ENCODE measurements at places on chromosomes 4 and X.

- DNase-seq, result no peak
These were observed 15.3 kb downstream of the LARP7 start for GRCh38 chr4:112652216-112652615.

DNA sequence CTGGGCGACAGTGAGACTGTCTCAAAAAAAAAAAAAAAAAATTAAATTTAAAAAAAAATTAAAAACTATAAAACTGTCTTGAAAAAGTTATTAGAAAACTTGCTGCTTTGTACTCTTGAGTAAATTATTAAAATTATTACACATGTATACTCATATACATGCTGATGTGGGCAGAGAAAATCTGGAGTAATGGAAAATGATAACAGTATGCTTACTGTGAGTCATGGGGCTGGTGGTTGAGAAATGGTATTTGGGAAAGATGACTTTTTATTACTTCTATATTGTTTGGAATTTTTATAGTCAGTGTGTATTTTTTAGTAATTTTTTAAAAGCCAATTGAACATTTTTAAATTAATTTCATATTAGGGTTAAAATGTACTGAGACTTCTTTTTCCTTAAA is 7.5 kb downstream of the YY2 start:
- DNase-seq, result no peak

GRCh38 chrX:151523351-151523750 is 40.1 kb upstream of the PASD1 start:
- no peak for DNase-seq

DNA sequence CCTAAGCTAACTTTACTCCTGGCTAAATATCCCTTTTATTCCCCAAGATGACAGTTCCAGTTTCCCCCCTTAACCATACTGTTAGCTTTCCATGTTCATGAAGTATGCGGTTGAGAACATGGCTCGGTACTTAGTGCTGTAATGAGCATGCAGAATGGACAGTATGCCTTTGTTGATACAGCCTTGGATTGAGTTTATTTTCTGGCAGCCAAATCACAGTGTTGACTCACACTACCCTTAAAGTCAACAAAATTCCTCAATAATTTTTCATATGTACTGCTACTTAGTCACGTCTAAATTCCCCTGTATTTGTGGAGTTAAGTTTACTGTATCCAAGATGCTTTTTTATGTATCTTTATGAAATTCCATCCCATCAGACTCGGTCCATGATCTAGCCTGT is 1.4 kb upstream of the VEGFC start:
- DNase-seq, result no peak

- DNase-seq, result no peak
These were observed 283.6 kb downstream of the FRMPD4 start for GRCh38 chrX:12421918-12422317.

GRCh38 chr4:24840362-24840761 is 45.0 kb downstream of the SOD3 start:
- no peak for DNase-seq

DNA sequence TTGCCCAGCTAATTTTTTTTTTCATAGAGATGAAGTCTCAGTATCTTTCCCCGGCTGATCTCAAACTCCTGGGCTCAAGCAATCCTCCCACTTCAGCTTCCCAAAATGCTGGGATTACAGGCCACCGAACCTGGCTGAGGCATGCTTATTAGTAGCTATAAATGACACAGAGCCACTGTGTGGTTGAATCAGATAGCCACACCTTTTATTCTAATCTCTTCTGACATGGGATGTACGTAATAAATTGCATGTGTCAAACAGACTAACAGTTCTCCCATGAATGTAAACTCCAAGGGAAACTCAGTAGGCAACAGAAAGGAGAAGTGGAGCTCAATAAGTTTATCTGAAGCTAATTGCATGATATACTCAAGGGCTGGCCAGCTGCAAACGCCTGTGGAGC is 139.8 kb upstream of the VCX3A start:
- DNase-seq, result no peak

- no peak for DNase-seq
These were observed 313.2 kb downstream of the ANTXR2 start for GRCh38 chr4:79759793-79760192.

- no peak for DNase-seq
These were observed 155.3 kb upstream of the GPC4 start for GRCh38 chrX:133570549-133570948.

DNA sequence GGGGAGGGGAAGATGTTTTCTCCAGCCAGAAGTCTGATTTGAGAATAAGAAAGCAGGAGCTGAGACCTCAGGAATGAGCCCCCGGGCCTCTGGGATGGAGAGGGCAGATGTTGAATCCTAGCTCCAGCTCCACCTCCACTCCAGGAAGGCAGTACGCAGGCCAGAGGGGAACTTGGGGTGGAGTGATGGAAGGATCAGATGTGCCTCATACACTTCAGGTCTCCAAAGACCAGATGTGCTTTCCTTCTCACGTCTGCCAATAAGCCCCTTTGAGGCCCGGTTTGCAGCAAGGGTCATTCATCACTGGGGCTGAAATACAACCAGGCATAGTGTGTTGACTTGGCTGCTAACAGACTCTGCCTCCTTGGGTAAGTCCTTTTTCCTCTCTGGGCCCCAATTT is 28.1 kb downstream of the STARD8 start:
- no peak for DNase-seq

DNA sequence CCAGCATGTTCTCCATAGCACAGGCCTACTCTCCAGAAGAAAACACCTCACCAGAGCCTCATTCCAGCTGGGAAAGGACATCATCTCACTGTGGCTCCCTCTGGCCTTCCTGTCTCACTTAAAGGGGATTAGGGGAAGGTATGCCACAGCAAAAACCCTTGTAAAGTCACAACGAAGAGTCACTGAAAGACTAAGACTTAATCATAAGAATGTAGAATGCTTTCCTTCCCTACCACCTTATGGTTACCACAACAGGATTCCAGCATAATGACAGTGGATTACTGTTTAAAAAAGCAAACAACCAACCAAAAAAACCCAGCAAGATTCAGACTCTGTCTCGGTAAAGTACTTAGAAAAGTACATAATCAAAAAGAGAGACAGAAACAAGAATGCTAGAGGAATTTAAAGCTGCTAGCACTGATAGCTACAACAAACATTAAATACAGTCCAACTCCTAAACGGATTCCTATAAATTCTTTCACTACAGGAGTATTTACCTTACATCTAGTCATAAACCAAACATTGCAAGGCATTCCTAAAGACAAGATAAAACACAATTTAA is 75.1 kb downstream of the BANK1 start:
- peak; percentile 4 for DNase-seq

DNA sequence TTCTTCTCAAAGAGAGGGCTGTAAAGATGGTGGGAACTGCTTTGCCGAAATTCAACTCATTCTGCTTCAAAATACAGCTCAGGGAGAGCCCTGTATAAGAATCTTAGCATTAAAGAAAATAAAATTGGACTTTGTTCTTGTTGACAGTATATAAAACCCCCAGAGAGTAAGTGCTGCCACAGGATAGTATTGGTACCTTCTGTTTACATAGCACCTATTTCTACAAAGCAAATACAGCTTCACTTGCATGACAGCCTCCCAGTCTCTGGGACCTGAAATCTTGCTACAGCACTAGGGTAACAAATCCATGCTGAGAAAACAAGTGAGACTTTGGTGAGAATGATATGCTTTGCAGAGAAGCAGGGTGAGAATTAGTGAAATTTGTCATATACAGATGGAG is 428.6 kb downstream of the ADGRL3 start:
- no peak for DNase-seq

DNA sequence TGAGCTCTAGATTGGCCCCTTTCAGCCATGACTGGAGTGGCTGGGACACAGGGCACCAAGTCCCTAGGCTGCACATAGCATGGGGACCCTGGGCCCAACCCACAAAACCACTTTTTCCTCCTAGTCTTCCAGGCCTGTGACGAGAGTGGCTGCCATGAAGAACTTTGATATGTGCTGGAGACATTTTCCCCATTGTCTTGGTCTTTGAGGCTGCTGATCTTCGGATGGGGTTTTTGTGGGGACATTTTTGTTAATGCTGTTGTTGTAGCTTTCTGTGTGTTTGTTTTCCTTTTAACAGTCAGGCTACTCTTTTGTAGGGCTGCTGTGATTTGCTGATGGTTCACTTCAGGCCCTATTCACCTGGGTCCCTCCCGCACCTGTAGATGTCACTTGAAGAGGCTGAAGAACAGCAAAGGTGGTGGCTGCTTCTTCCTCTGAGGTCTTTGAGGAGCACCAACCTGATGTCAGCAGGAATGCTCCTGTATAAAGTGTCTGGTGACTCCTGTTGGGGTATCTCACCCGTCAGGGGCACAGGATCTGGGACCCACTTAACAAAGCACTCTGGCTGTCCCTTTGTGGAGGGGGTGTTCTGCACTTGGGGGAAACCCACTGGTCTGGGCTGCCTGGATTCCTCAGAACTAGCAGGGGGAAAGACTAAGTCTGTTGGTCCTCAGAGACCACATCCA is 49.6 kb upstream of the GRID2 start:
- no peak for DNase-seq

GRCh38 chrX:154458116-154458953 is at the start of gene PLXNA3:
Gene PLXNA3 (plus strand): TSS chrX:154458281. CDS start chrX:154460184, 1,903 bp downstream.
- peak; percentile 47 for DNase-seq

DNA sequence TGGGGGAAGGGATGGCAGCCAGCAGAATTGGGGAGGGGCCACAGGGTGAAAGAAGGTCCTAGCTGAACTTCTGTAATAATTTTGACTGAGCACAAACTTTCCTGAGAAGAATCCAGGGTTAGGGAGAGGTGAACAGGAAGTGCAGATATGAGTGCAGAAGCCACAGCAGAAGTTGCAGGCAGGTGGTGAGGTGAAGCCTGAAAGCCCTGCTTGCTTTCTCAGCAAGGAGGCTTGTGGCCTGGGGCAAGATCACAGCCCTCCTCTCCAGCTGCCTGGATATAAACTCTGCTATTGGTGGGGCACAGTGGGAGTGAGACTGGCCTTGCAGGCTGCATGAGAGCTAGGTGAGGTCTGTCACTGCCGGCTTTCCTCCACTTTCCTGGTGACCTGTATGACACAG is 44.1 kb upstream of the UPRT start:
- no peak for DNase-seq

DNA sequence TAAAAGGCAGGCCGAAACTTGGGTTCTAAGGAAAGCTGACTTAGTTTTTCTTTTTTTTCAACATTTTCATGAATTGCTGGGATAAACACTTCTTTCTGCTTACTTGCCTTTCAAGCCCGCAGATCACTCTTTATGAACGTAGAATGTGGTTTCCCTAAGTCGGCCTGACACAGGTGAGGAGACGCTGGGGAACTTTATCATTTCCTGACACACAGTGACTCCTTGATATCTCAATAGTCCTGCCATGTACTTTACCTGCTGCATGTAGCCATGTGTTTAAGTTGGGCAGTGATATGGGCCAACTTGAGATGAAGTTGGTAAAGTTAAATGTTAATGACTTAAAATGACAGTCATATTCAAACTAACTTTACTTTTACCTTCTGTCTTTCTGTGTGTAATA is 26.6 kb upstream of the SNCA start:
- no peak for DNase-seq

GRCh38 chr4:158121161-158121579 is 51.7 kb downstream of the GASK1B start:
- no peak for DNase-seq

DNA sequence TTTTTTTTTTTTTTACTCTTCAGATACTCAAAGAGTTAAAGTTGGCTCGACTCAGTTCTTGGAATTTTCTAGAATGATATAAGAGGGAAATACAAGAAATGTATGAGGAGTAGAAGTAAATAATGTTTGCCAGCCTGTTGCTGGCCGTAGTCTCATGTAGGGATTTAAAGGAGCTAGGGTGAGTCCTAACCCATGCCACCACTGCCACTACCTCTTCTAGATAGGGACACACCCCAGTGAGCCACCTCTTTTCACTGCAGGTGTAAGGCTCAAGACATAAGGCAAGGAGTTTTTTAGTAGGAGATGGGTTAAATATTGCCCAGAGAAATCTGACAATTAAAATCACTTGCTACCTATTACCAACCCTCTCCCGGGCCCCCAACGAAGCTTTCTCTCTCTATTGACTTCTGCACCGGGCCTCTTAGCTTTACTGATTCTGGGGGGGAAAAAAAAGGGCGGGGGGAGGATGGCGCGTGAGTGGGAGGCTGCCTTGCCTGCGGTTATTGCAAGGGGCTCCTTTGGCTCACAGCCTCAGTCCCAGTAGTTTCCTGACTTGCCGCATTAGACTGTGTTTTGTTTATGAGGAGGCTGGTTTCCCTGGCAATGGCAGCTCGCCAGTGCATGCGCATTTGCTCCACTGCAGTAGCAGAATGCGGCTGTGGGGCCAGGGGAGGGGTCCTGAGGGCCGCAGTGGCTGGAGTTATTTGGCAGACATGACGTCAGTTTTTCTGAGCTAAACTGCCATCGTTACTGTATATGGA is 3.0 kb downstream of the LINC00632 start:
- DNase-seq, result no peak

GRCh38 chr4:27049239-27049829 is 188.7 kb downstream of the STIM2 start:
- DNase-seq, result no peak

All from LoVo (cell line).